ENCODE measurements at places on chromosomes 2 and 18.
A peak's percentile ranks its signal among the peaks of the same experiment; 100 is the strongest.

DNA sequence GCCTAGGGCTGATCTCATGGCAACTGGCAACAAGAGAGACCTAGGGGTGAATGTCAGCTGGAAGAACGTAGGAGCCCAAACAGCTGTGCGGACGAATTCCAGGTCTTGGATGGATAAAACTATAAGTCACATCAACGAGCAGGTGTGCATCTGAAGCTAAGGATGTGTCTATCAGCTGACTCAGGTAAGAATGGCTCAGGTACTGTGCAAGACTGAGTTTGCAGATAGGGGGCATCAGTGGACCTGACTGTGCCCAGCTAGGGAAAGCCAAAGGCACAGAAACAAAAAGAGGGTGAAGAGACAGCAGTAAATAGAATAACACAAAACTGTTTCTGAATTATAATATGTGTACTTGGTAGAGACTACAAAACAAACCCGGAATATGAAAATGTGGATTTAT, 357.3 kb downstream of the ZEB2 start:
- DNase-seq = peak; percentile 17

DNA sequence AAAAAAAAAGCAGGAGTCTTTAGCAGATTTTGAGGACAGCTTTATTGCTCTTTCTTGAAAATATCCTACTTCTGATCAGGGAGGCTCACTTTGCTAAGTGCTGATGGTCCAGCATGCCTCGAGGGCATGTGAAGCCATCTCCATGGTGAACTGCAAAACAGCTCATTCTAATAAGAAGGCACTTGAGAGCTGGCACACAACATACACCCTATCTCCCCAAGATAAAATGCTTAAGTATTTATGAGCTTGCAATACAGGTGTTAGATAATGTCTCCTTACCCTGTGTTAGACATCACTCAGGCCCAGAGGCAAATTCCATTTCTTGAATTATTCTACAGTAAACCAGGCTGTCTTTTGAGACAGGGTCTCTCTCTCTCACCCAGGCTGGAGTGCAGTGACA, 2.7 kb downstream of the ENOSF1 start:
- DNase-seq = no peak

- DNase-seq = peak; percentile 31
Measured at GRCh38 chr2:12177455-12178288, 431.2 kb downstream of the LPIN1 start.

GRCh38 chr2:185921048-185921756, 182.6 kb downstream of the FSIP2 start:
- DNase-seq = no peak

GRCh38 chr2:101931402-101931801, 60.4 kb upstream of the IL1R2 start:
- no peak for DNase-seq

- peak; percentile 31 for DNase-seq
Measured at GRCh38 chr2:30026091-30027055, 105.0 kb upstream of the ALK start.

- DNase-seq = no peak
Measured at GRCh38 chr2:217186152-217186551, 326.3 kb upstream of the TNP1 start.

DNA sequence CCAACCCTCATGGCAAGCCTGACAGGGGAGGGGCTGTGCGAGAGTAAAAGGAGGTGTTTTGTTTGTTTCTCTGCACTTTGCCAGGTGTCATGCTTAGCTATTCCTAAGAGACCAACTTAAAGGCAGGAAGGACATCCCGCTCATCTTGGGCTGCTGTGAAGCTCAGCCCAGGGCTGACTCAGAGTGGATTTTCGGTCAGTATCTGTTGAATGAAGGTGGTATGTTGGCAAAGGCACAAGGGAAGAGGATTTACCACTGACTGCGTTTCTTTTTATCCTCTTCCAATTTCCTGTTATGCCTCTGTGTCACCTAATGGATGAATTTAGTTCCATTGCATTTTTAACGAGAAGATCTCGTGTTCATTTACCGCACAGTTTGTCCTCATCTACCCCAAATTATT, 18.9 kb downstream of the TRPM8 start:
- no peak for DNase-seq

DNA sequence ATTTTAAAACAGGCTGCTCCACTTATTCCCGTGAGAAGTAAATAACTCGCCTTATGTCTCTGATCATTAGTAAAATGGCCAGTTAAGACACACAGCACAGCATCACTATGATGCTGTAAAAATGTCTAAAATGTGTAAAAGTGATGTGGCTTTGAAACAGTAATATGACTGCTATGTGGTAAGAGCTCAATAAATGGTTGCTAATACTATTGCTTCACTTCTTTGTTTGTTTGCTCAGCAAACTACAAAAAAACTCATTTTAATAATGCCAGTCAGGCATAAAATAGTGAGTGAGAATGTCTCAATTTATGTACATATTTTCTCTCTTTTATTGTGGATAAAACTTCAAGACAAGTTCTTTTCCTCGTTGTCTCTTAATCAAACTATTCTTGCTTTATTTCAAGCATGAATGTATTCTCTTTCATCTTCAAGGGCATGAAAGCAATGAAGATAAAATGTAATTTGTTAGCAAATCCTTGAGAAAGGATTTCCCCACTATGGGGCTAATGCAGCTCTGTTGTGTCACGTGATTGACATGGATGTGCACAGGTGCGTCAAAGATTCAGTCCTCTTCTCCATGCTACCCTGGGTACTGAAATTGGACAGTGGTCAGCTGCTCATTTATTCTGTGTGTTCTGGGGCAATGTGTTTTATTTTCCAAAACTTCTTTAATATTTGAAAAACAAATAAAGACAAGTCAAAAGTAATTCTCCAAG, 387.2 kb downstream of the TRIB2 start:
- no peak for DNase-seq

DNA sequence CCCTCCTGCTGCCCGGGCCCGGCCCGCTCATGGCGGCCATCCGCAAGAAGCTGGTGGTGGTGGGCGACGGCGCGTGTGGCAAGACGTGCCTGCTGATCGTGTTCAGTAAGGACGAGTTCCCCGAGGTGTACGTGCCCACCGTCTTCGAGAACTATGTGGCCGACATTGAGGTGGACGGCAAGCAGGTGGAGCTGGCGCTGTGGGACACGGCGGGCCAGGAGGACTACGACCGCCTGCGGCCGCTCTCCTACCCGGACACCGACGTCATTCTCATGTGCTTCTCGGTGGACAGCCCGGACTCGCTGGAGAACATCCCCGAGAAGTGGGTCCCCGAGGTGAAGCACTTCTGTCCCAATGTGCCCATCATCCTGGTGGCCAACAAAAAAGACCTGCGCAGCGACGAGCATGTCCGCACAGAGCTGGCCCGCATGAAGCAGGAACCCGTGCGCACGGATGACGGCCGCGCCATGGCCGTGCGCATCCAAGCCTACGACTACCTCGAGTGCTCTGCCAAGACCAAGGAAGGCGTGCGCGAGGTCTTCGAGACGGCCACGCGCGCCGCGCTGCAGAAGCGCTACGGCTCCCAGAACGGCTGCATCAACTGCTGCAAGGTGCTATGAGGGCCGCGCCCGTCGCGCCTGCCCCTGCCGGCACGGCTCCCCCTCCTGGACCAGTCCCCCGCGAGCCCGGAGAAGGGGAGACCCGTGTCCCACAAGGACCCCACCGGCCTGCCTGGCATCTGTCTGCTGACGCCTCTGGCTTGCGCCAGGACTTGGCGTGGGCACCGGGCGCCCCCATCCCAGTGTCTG, 767 bp downstream of the RHOB start:
- DNase-seq = peak; percentile 72

DNA sequence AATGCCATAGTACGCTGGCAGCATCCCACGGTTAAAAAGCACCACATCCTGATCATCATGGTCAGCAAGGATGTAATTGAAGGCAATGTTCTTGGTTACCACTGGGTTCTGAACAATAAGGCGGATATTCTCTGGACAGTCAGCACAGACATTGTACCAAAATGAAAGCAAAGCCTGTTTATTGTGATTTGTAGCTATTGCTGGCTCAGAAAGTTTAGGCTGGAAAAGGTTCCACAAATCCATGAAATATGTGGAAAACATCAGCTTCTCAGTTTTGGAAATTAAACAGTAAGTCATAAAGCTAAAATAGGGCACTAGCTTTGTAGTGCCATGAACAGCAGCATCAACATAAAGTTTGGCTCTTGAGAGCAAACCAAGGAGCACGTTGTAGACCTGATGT, 52.2 kb downstream of the C2orf74 start:
- DNase-seq = no peak

GRCh38 chr18:22930089-22930713, 2.9 kb upstream of the RBBP8 start:
- DNase-seq = peak; percentile 51

GRCh38 chr2:105866216-105867185, 121.8 kb downstream of the NCK2 start:
- no peak for DNase-seq

- no peak for DNase-seq
Measured at GRCh38 chr2:156125018-156125417, 207.5 kb downstream of the NR4A2 start.

- no peak for DNase-seq
Measured at GRCh38 chr2:234797566-234798250, 154.1 kb upstream of the SH3BP4 start.

DNA sequence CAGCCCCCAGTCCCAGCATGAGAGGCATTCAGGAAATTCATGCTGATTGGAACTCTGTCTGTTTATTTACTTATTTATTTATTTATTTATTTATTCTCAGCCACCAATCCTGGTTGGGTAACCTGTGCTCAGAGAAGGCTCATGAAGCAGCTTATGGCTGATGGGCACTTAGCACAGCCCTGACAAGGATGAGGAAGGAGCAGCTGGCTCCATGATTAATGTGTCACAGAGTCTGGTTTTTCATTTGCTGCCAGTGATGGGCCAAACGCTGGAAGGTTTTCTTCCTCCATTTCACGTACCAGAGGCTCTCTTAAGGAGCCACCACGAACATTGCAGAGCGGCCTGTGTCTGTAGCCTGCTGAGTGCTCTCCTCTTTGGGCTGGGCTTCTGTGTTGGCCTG, 28.3 kb upstream of the KCNS3 start:
- DNase-seq = no peak

- no peak for DNase-seq
Measured at GRCh38 chr18:50182511-50182910, 12.4 kb downstream of the MYO5B start.

- no peak for DNase-seq
Measured at GRCh38 chr18:62070302-62070701, 116.6 kb downstream of the PIGN start.

DNA sequence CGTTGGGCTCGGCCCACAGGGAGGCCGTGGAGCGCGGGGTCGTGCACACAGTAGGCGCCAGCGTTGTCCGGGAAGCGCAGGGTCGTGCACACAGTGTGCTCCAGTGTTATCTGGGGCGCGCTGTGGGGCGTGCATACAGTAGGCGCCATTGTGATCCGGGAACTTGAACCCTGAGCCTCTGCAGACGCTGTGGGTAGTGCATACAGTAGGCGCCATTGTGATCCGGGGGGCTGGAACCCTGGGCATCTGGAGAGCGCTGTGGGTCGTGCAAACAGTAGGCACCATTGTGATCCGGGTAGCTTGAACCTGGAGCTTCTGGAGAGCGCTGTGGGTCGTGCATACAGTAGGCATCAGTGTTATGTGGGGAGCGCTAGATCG, 793 bp downstream of the ZNF236 start:
- DNase-seq = no peak

DNA sequence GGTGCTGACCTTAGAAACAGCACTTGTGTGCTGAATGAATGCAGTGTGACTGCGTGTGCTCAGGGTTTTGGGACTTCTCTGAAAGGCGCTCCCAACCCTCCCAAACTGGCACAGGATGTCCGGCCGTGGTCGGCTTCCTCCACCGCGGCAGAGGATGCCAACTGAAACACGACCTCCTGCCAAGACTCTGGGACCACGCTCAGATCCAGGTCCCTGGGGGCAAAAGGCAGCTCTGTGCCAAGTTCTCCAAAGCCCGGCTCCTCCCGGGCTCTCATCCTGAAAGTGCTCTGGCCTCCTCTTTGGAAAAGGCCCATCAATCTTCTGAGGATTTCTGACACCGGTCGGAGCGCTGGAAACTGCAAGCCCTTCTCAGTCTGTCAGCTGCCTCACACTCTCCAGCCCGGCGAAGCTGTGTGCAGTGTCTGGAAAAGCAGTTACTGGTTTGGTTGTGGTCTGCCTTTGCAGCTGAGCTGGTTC, 32.3 kb upstream of the ZBTB7C start:
- DNase-seq = no peak

GRCh38 chr2:231900486-231900942, 25.7 kb downstream of the NPPC start:
- peak; percentile 73 for DNase-seq

DNA sequence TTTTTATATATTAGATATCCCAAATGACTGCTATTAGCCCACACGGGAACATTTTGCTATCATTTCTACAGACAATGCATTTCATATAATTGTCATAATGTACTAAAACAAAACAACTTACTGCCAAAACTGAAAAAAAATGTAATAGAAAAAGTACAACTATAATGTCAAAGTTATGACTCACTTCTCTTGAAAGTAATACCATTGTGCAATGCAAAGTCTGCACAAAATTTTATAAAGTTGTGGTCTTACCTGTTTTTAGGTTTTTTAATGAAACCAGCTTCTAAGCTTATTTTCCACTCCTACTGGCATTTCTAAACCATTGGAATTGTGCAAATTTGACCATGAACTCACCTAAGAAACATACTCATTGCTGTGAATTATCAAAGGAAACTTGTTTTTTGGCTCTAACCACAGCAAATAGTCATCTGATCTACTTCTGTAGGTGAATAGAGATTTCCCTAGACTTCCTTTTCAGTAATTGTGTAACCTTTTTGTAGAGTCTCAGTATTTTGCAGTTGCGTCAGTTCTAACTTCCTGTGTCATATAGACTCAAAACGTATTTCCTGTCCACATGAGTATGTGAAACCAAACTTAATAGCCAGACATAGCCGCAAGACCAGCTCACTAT, 31.9 kb upstream of the TFPI start:
- no peak for DNase-seq

- DNase-seq = no peak
Measured at GRCh38 chr18:50080932-50081560, 113.9 kb downstream of the MYO5B start.

- DNase-seq = no peak
Measured at GRCh38 chr2:147679191-147679954, 165.5 kb upstream of the ACVR2A start.

GRCh38 chr2:164126960-164127660, 391.3 kb upstream of the FIGN start:
- no peak for DNase-seq
